Immature natural killer cell (primary cell): ENCODE measurements at places on chromosomes 1 and 21. TPM values are rescaled to one million over a fixed set of nuclear protein-coding genes. Genes with fewer than 3 reads are reported as not detected.
A peak's percentile ranks its signal among the peaks of the same experiment; 100 is the strongest.

DNA sequence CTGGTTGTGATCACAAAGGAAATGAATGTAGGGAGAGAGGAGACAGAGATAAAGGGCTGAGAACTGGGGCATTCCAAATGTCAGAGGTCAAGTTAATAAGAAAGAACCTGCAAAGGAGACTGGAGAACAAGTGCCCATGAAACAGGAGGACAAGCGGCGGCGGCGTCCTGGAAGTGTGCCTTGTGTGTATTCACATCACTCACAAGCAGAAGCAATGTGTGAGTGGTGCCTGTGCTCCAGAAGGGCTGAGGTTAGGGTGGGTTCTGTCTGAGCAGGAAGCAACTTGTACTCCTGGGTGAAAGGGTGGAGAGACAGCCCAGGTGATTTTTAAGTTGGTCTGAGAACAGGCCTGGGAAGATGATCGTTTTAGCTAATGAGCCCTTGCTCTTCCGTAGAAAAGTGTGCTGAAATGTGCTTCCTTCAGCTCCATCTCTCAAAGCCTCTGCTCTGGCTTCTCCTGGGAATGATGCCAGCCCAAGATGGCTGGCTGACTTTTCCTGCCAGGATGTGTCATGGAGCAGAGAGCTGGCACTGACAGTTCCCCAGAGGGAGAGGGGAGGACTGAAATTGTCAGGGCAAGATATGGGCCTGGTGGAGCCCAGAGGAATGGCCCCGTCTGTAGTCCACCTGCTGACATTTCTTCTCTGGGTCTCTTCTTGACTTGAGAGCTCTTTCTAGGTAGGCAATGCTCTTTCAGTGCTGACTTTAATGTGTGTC is 25.1 kb upstream of the PLEKHA6 start:
- H3K27ac ChIP-seq = no peak overlapping the region
- no peaks in the 10 kb centered on the region for H3K4me1 ChIP-seq
- H3K4me3 ChIP-seq = no peak overlapping the region
- H3K27me3 ChIP-seq = peaks cover 6% of the 10 kb centered on the region

GRCh38 chr1:232868793-232869491 is 63.7 kb downstream of the MAP10 start:
- no peak overlapping the region for H3K27ac ChIP-seq
- no peaks in the 10 kb centered on the region for H3K27me3 ChIP-seq
- H3K4me3 ChIP-seq = no peak overlapping the region
- DNase-seq = no peak

DNA sequence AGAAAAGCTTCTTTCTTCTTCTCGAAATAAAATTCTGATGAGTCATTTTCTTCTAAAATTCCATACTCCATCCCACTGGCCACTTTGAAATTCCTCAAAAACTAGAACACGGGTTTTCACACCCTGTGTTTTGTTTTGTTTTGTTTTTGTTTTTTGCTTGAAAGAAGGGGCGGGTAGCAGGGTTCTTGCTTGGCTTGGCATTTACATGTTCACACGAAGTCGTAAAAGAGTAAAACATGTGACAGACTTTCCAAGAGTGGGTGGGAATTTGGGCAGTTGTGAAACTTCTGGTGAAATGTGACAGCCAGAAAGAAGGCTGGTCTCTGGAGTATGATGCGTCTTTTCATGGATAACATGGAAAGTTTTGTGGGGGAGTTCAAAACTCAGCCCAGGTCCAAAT is 47.1 kb upstream of the FMN2 start:
- H3K27ac ChIP-seq = no peak overlapping the region
- H3K27me3 ChIP-seq = peaks cover 2% of the 10 kb centered on the region
- no peaks in the 10 kb centered on the region for H3K36me3 ChIP-seq
- H3K4me3 ChIP-seq = no peak overlapping the region

GRCh38 chr1:38246955-38247952 is 200.7 kb upstream of the POU3F1 start:
- H3K4me1 ChIP-seq = no peaks in the 10 kb centered on the region
- H3K27ac ChIP-seq = no peak overlapping the region
- peaks cover 8% of the 10 kb centered on the region for H3K27me3 ChIP-seq
- no peaks in the 10 kb centered on the region for H3K36me3 ChIP-seq
- DNase-seq = no peak
- no peak overlapping the region for H3K4me3 ChIP-seq

- H3K4me3 ChIP-seq = no peak overlapping the region
- DNase-seq = no peak
- H3K27ac ChIP-seq = no peak overlapping the region
- H3K27me3 ChIP-seq = peaks cover 5% of the 10 kb centered on the region
Observed at GRCh38 chr1:200230671-200231070, 179.2 kb downstream of the ZNF281 start.

GRCh38 chr1:151012684-151013471 is 4.6 kb downstream of the PRUNE1 start:
- H3K36me3 ChIP-seq = peaks cover 4% of the 10 kb centered on the region
- DNase-seq = no peak
- H3K4me3 ChIP-seq = no peak overlapping the region
- H3K4me1 ChIP-seq = peaks cover 43% of the 10 kb centered on the region
- no peak overlapping the region for H3K27ac ChIP-seq
- peaks cover 8% of the 10 kb centered on the region for H3K27me3 ChIP-seq

GRCh38 chr1:246815693-246816270 is 91.6 kb downstream of the SCCPDH start:
- H3K27ac ChIP-seq = peak overlapping the region; percentile 21
- peak overlapping the region; percentile 36 for H3K4me3 ChIP-seq
- DNase-seq = peak; percentile 8
- H3K27me3 ChIP-seq = peaks cover 1% of the 10 kb centered on the region

DNA sequence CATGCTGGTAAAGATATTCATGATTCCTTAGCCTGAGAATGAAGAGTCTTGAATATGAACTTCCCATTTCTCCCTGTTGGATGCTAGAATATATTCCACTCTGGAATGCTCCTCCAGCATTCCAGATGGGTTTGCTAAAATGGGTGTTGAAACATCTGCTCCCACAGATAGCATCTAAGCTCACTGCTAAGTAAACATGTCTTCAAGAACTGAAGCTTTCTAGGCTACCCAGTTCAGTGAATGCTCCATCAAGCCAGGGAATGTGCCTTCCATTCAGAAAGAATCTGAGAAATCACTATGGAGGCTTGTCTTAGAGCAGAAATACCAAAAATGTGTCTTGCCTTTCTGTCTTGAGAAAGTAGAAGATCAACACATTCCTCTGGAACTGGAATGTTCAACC is 81.1 kb downstream of the TNFSF18 start:
- no peak for DNase-seq
- peaks cover 2% of the 10 kb centered on the region for H3K27me3 ChIP-seq
- no peaks in the 10 kb centered on the region for H3K36me3 ChIP-seq

- no peak overlapping the region for H3K27ac ChIP-seq
- no peaks in the 10 kb centered on the region for H3K36me3 ChIP-seq
- no peaks in the 10 kb centered on the region for H3K4me1 ChIP-seq
Observed at GRCh38 chr1:101207891-101208290, 28.9 kb upstream of the S1PR1 start.

DNA sequence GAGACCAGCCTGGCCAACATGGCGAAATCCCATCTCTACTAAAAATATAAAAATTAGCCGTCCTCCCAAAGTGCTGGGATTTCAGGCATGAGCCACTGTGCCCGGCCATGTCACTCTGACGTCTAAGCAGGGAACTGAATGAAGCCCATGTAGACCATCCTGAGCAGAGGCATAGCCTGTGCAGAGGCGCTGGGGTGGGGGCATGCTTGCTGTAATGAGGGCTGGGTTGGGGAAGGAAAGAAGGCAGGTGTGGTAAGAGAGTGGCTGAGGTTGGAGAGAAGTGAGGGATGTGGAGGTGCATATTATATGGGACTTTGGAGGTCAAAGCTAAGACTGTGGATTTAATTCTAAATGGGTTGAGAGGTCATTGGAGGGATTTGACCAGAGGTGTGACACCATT is 47.1 kb upstream of the SCMH1 start:
- H3K27ac ChIP-seq = no peak overlapping the region
- peaks cover 17% of the 10 kb centered on the region for H3K27me3 ChIP-seq
- peaks cover 4% of the 10 kb centered on the region for H3K36me3 ChIP-seq
- peaks cover 18% of the 10 kb centered on the region for H3K4me1 ChIP-seq
- H3K4me3 ChIP-seq = no peak overlapping the region
- no peak for DNase-seq

DNA sequence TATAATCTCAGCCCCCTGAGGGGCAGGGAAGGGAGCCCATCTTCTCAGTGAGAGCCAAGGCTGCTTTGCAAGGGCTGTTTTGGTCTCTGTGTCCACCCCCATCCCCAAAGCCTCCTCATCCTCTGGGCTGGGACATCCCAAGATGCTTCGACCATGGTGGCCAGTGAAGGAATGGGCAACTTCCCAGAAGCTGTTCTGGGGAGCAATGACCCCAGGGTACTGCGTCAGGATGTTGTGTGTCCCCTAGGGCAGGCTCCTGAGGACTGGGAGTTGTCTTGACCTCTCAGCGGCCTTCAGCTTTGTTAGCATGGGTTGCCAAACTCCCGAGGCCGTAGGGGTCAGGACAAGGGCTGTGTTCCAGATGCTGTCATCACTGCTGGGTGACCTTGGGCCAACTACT is 238.4 kb upstream of the POU3F1 start:
- H3K27ac ChIP-seq = no peak overlapping the region
- no peaks in the 10 kb centered on the region for H3K36me3 ChIP-seq
- no peak overlapping the region for H3K4me3 ChIP-seq
- DNase-seq = no peak
- no peaks in the 10 kb centered on the region for H3K4me1 ChIP-seq

GRCh38 chr21:26843933-26844257 is 1.3 kb downstream of the ADAMTS1 start:
- no peak for DNase-seq
- peak overlapping the region; percentile 98 for H3K4me3 ChIP-seq
- H3K27me3 ChIP-seq = peaks cover 26% of the 10 kb centered on the region

DNA sequence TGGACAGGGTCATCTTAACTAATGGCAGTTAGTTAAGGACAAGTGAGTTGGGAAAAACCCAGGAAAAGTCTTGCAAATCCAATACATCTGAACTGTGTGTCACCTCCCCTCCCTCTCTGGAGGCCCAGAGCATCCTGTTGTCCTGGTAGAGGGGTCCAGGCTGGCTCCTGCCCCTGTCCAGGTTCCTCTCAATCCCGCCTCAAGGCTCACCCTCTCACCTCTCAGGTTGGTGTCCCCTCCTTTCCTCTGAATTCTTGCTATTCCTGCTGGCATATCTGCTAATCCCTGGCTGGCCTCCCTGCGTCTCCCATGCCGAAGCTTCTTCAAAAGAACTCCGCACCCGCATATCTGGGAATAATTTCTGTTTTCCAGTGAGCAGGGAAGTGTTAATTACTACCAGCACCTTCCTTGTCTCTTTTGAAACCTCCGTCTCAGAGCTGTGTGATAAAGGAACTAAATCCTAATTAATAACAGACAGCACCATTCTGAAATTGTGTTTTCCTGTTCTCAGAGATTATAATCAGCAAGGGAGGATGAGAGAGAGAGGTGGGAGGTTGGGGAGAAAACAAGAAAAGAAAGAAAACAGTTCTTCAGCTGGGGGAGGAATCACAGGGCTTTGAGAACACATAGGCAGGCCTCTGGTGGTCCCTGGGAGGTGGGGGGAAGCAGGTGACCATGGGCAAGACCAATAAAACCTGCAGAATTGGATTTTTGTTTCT is 568.0 kb downstream of the PTPRU start:
- no peak overlapping the region for H3K27ac ChIP-seq
- H3K36me3 ChIP-seq = no peaks in the 10 kb centered on the region
- H3K27me3 ChIP-seq = peaks cover 3% of the 10 kb centered on the region
- no peak overlapping the region for H3K4me3 ChIP-seq

Gene ALG6
- 16.5 TPM for polyA plus RNA-seq

Gene ACAP3
- polyA plus RNA-seq = 4.6 TPM

Gene TTC4
- polyA plus RNA-seq = 14.3 TPM

Gene AADACL4
- not detected for polyA plus RNA-seq

Gene G0S2
- polyA plus RNA-seq = 3.1 TPM
